T-helper 2 cell (primary cell): ENCODE measurements at places on chromosomes 7 and 10.

DNA sequence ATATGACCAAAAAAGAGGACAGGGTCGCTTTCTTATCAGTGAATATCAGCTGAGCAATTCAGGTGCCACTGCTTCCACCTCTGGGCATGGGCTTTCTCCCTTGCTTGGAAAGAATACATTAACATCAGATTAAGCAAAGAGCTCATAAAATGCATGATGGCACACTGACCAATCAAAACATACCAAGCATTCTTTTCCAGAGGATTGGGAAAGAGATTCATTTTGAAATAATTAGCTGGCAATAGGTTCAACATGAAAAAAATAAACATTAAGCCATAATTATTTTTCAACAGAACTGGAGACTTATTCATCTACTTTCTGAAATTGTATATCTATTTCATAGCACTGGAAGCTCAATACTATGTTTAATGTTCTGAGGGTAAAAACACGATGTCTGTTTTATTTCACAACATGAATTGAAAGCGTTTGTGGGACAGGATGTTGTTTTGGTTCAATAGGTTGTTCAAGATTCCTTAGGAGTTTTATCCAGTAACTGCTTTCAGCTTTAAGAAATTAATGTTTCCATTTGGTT is 53.2 kb downstream of the TFAM start:
- no peak for DNase-seq

DNA sequence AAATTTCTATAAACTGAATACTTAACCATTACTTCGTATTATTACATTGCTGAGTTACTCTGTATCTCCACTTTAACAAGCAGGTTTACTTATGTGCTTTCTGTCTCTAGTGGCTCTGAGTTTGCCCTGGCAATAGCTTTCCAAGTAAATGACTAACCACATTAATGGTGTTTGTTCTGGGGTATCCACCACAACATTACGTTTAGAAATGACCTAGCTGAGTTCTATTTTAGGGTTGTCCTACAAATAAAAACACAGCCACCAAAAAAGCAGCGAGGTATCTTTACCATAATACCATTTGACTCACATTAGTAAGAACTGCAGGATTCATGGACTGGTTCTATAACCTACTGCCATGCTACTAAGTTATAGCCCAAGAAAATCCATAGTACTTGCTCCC is 83.1 kb downstream of the HIBADH start:
- peak; percentile 1 for DNase-seq

DNA sequence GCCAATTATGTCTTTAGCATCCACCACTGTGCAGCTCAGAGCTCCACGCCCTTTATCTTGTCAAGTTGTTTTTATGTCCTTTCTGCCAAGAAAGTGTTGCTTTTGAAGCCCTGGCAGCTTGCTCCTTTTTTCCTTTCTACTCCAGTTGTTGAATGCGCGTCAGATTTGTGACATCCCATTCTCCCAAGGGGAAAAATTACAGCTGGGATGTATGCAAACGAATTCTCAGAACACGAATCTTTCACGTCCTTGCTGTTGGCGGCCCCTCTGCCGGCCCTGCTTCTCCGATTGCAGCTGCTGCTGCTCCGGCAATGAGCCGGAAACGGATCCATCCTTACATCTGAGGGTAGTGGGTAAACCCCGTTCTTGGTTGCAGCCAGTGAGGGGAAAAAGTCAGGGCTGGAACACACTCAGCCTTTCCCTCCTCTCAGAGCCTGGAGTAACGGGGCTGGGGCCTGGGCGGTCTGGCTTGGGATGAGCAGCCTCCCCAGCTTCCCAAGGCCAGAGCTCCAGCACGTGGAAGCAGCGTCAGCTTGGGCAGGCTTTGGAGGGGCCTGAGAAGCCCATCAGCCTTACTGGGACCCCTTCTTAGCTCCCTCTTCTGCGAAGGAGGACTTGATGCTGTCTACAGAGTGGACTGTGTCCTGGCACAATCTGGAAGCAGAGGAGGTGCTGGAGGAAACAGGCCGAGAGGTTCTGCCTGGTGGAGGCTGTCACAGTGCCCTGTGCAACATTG is 79.0 kb upstream of the CHST15 start:
- DNase-seq, result no peak

- DNase-seq, result no peak
Observed at GRCh38 chr7:522071-522950, 2.7 kb upstream of the PDGFA start.

DNA sequence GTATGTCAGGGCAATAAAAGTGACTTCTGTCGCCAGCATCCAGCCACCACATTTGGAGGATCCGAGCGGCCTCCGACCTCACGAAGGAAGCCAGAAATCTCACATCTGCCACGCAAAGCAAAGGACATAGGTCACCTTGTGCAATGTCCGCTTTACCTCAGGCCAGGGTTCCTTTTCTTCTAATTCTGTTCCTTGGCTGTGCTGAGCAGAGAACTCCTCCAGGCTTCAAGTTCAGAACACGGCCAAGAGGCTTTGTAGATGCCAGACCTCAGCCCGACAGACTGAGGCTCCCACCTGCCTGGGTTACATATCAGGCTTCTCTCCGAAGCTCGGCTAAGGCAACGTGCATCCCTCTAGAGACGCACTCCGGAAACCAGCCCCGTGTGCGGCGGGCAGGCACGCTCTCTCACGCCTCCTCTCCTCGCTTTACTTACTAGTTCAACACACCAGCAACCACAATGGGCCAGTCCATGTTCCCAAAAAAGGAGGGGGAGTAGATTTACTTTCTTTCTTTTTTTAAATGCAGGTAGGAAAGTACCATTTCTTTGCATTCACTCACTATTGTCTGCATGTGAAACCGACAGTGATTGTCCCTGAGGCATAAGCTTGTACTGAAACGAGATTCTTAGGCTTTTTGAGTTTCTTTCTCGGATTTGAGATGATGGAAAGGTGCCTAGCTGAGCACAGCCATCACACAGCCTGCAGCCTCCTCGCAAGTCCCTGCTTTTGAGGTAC is 122.4 kb upstream of the AFAP1L2 start:
- DNase-seq, result peak; percentile 76

GRCh38 chr10:123833170-123833850 is 58.3 kb downstream of the CPXM2 start:
- DNase-seq, result no peak
